M059J (cell line): ENCODE measurements at places on chromosomes 4 and X. TPM values are rescaled to one million over a fixed set of nuclear protein-coding genes. Genes with fewer than 3 reads are reported as not detected.
A peak's percentile ranks its signal among the peaks of the same experiment; 100 is the strongest.

Gene COX7B2
- 7.4 TPM in 1 of 2 replicates, not detected in the other for total RNA-seq

DNA sequence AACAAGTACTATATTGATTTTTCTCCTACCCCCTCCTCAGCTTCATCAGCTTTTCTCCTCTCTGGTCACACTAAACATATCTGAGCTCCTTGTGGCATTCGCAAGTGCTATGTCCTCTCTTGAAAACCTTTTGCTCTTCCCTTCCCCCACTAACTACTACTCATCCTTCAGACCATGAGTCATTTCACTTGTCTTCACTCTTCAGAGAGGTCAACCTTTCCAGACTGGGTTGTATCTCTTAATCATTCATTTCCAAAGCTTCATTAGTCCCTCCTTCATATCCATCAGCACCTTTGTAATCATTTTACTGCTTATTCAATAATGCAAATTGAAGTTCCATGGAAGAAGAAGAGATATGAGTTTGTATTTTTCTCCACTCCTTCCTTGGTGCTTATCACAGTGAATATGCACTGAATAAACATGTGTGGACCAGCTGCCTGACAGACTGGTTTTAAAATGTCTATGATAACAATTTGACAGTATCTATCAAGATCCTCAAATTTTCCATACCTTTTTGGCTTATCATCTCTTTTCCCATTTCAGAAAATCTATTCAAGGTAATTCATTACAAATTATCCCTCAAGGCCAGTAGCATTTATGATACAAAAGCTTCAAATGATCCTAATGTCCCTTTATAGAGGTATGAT lies 28.4 kb downstream of the DDX60L start:
- peak; percentile 91 for DNase-seq

Gene GLOD5
- total RNA-seq, result not detected in 2 replicates

Gene NRK
- not detected in 2 replicates for total RNA-seq

- DNase-seq, result peak; percentile 29
These were observed 810 bp upstream of the SOX3 start for GRCh38 chrX:140505421-140506337.
